ENCODE measurements at places on chromosomes 4 and X.

DNA sequence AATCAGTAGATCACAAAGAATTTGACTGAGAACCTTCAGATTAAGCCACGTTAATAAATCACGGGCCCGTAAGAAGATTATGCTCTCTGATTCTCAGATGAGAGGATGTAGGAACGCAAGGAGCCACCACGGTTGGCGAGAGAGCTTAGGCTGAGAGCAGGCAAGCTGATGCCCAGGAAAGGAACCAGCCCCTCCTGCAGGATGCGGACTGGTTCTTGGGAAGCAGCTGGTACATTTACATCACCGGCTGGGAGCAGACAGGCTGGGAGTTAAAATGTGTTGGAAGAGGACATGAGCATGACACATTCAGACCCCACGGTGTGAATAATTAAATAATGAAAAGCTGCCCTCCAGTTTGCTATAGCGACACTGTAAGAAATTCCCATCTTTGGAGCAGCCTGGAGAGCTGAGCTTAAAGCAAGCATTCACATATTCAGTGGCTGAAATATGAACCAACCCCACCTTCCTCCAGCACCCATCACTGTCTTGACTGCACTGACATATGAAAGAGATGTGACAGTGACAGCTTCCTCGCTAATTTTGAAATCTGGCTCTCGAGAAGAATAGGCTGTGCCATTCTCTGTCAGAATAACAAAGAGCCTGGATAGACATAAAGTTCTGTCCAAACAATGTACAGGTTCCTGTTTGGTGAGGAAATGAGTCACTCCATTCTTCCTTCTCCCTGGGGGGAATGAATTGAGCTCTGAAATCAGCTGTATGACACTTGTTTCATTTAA, 33.1 kb downstream of the LNX1 start:
- no peak for DNase-seq

DNA sequence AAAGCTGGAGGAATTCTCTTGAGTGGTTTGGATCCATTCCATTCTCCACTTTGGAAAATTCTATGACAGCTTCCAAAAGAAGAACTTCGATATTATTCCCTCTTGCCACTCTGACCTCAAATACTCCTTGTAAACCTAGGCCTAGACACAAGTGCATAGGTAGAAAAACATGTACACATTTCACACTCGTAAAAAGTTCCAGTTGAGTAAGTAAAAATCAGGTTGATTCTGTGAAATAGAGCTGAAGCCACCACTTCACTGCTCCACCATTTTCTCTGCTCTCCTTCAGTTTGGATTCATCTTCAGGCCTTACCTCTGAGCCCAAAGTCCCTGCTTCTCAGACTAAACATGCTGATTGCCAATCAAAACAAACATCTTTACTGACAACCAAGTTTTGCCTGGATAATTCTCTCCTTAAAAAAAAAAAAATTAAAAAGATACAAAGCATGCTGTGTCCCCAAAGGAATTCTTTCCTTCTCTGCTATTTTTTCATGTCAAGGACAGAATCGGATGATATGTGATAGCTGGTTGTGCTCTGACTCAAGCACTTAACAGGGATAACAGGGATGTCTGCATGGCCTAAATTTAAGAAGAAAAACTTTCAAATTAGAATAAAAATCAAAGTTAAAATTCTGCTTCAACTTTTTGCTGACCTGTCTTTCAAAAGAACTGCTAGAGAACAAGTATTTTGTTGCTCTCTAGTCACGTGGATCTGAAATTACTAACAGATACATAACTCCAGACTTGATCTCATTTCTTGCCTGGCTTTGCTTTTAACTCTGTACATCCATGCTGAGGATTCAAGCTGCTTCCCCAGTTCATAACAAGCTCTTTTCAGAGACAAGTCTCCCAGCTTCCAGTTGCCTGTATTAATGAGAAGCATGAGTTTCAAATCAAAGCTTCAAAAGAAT, 420.9 kb upstream of the INTU start:
- DNase-seq = no peak

GRCh38 chr4:8817813-8818062, 53.9 kb downstream of the HMX1 start:
- DNase-seq = no peak

GRCh38 chr4:102683881-102684609, 76.7 kb downstream of the MANBA start:
- no peak for DNase-seq

GRCh38 chrX:106035064-106035463, 3.5 kb downstream of the SERPINA7 start:
- no peak for DNase-seq

DNA sequence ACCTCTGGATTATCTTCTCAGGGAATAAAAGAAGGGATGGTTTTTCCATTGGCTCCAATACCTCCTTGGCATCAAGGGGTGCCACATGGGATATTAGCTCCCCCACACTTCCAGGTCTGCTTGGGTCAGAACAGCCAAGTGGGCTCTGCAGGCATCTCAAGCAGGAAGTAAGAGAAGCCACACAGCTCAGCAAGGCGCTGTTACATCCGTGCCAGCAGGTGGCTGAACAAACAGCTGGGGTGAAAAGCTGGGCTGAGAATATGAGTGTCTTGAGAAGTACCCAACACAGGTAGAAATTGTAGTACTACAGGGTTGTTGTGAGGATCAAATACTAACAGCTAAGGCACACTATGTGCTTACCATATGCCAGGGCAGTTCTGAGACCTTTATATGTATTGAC, 76.7 kb upstream of the TMEM150C start:
- DNase-seq = no peak

DNA sequence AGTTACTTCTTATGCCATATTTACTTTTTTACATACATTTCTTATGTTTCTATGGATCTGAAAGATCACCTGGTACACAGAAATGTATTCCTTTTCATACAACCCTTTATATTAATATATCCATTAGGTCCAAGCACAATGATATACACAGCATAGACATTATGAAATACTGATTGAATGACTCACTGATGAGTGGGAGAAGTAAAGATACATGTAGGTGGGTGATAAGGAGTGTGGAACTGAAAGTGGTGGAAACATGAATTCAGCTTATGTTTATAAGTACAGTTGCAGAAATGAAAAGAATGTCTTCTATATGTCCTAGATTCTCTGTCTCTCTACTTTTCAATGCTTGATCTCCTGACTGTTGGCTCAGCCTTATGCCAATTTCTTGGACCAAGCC, 87.9 kb downstream of the YIPF7 start:
- DNase-seq = no peak

GRCh38 chr4:166980419-166980818, 253.9 kb downstream of the SPOCK3 start:
- DNase-seq = no peak

DNA sequence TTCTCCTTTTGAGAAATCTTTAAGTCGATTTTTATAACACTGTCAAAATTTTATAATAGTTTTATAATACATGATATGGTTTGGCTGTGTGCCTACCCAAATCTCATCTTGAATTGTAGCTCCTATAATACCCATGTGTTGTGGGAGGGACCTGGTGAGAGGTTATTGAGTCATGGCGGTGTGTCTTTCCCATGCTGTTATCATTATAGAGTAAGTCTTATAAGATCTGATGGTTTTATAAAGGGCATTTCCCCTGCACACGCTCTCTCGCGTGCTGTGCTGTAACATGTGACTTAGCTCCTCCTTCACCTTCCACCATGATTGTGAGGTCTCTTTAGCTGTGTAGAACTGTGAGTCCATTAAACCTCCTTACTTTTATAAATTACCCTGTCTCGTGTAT, 364.0 kb upstream of the SPANXN4 start:
- no peak for DNase-seq

- DNase-seq = no peak
Observed at GRCh38 chr4:39133623-39134022, 48.7 kb upstream of the WDR19 start.

- no peak for DNase-seq
Observed at GRCh38 chr4:79413886-79414285, 5.9 kb upstream of the GK2 start.

GRCh38 chr4:165926307-165926706, 53.3 kb downstream of the TLL1 start:
- no peak for DNase-seq

DNA sequence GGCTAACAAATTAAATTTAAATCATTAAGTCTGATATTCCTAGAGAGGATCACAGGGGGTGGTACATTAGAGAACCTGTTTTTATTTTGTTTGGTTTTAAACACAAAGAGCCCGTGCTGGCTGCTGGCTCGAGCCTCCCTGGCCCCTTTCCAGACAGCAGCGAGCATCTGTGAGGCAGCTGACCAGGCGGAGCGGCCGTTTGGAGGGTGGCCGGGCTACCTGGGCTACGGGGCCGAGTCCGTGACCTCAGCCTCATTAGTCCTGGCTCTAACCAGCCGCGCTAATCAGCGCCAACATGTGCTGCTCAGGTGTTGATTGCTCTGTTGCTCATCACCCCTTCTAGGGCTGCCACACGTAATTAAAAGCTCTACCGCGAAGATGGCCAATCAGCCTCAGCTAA, 35.3 kb downstream of the DCTD start:
- no peak for DNase-seq

GRCh38 chr4:10033191-10033881, 12.0 kb upstream of the SLC2A9 start:
- DNase-seq = no peak

DNA sequence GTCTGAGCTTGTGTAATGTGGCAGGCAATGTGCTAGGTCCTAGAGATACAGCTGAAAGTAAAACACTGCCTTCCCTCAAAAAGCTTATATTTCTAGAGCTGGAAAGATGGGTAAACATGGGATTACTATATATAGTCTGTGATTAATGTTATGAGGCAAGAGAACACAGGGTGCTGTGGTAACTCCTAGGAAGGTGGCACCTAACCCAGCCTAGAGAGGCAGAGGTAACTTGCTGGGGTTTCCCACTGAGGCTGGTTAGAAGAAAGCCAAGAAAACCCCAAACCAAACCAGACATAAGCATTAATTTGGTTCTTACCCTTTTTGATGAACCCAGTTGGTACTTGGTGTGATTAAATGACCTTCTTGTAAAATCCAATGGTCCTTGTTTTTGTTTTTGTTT, 315.0 kb downstream of the PPP1R2C start:
- no peak for DNase-seq

- DNase-seq = no peak
Observed at GRCh38 chrX:40062525-40063155, 35.1 kb downstream of the BCOR start.

DNA sequence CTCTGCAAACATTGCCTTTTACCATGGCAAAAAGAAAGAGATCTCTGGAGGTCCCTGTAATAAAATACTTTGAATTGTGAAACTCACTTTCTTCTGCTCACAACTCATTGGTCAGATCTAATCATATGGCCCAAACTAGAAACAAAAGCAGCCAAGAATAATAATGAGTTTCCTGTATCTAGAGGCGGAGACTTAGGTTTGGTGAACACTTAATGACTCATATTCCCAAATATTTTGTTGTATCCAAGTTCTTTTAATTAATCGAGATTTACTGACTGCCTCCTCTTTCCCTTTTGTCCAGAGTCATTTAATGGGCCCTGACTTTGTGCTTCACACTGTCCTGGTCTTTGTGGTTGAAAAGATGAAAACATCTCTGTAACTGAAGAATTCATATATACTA, 190.6 kb downstream of the CCSER1 start:
- DNase-seq = no peak

DNA sequence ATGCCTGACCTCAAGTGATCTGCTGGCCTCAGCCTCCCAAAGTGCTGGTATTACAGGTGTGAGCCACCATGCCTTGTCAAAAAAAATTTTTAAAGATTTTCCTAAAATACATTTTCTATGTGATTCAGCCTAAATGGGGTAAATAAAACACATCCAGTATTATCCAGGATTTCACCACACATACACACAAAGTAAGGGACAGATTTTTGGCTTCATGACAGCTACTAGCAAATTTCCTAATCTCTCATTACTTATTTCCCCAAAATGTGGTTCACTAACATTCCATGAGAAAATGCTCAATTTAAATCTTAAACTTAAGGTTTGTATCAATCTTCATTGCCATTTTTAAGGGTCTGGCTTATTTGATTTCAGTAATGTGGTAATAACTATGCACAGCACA, 348.5 kb upstream of the INTU start:
- DNase-seq = no peak

- DNase-seq = no peak
Observed at GRCh38 chr4:76363556-76364290, 57.2 kb downstream of the STBD1 start.

- no peak for DNase-seq
Observed at GRCh38 chr4:66575008-66575696, 904.9 kb upstream of the EPHA5 start.

DNA sequence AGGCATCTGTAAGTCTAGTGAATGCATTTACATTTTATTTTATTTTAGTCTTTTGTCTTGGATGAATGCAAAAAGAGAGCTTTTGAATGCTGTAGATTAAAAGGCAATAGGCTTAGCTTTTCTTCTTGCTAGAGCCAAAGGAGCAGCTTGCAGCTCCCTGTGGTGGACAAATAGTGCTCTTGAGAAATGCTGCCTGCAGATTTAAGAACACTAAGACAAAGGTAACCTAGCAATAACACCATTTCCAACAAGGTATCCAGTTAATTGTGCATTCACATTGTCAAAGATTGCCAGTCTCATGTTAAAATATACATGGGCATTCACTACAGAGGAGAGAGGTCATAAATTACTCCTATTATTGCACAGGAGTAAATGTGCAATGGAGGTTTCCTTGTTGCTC, 859.2 kb upstream of the PRKX start:
- DNase-seq = no peak

DNA sequence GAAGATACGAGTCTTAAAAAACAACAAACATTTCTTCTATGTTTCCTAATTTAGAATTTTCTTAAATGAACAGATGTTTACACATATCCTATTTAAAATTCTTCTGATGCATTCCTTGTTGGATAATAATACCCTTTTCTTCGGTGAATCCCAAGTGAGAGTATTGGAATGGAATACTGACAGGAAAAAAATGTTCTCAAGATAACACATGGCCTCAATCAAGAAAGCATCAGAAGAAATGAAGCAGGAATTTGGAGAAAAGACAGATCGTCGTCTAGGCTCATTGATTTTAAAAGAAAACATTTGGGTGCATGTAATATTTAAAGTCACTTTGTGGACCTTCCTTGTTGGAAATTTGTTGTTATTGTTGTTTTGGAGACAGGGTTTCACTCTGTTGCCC, 196.9 kb upstream of the ANK2 start:
- no peak for DNase-seq

- DNase-seq = no peak
Observed at GRCh38 chrX:110383414-110383813, 24.8 kb downstream of the RTL9 start.
